ENCODE measurements at places on chromosomes 6 and 20.

DNA sequence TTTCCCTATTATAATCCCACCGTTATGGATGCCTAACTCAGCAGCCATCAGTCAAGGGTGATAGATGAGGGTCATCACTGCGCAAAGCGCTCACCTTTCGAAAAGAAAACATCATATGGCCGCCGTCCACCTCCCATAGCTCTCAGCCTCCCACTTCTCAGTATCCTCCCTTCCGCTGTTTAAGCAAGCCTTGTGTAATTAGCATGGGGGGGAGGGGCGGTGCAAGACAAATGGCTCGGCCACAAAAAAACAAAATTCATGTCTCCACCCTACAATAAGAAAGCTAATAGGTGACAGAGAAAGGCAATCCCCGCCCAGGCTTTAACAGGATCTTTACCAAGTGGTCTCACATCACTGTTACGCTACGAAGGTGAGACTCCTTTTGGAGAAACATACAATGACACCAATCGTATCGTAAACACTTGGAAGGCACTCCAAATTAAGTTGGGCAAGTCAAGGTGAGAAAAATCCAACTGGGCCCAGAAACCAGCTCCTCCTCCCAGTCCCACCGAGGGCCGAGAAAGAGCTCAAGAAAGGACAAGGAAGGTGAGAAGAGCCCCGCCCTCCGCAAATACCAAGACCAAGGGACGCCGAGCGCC lies 645 bp downstream of the DDX39B start:
- peak; percentile 26 for DNase-seq

DNA sequence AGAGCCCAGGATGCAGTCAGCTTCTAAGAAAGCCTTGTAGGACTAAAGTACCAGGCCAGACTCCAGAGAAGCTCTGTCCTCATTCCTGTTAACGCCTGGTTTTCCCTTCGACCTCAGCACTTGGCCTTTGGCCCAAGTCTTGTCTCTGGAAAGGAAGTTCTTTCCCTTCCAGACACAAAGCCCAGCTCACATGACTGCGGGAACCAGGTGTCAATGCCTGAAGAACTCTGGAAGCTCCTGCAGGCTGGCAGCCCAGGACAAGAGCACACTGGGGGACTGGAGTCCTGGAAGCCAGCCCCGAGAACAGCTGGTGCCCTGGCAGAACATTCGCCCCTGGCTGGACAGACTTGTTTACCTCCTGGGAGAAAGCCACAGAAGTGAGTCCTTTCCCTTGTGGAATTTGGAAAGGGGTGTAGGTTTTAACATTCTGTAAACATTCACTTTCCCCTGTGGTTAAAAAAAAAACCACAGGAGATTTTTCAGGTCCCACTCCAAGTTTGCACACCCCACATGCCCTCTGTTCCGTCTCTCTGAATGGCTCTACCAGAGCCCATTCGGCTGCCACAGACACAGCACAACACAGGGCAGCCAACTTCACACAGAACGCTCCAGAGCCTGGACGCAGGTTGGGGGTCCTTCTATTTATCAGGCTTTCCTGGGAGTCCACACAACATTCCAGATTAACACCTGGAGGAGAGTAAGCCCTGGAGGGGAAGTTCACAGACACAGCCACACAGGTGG lies 18.1 kb downstream of the ACSS1 start:
- DNase-seq: no peak

- DNase-seq: no peak
Observed at GRCh38 chr6:26172608-26172968, 85.4 kb downstream of the HFE start.

DNA sequence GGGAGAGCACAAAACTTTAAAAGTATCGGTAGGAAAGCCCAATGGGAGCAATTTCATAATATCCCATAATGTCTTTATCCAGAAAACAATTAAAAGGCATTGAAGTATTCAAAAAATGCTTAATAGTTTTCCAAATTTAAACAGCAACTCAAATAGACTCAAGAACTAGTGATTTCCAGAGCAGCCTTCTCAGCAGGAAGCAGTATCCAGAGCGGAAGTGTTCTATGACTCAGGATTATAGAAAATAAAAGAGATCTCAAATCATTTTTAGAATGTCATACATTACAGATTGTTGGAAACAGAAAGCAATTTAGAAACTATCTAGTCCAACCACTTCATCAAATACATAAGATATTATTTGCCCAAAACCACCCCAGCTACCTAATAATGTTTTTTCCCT lies 79.3 kb downstream of the COL12A1 start:
- DNase-seq: no peak

GRCh38 chr20:63296531-63297299 lies 3.7 kb downstream of the COL20A1 start:
- DNase-seq: no peak

DNA sequence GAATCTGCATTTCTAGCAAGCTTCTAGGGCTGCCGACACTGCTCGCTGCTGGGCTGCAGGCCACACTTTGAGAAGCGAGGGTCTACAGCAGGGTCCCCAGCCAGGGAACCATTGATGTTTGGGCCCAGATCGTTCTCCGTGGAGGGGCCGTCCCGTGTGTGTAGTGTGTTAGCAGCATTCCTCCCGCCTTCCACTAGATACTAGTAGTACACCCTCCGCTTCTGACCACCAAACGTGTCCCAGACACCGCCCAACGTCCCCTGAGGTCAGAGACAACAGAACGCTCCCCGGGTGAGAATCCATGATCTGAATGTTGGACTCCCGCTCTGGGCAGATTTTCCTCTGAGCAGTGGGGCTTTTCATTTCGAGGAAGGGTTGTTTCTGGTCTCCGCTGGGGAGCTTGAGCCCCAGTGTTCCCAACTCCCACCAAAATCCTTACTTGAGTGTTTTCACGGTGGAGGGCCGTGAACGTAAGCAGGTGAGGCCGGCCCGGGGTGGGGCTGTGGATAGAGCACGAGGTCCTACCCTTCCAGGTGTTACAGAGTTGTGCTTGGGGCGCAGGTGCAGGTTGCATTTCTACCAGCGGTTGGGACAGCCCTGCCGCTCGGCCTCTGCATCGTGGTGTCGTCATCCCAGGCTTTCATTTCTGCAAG lies 124.6 kb downstream of the SYCP2 start:
- DNase-seq: no peak

GRCh38 chr6:149779644-149779963 lies 30.1 kb downstream of the PCMT1 start:
- DNase-seq: no peak

DNA sequence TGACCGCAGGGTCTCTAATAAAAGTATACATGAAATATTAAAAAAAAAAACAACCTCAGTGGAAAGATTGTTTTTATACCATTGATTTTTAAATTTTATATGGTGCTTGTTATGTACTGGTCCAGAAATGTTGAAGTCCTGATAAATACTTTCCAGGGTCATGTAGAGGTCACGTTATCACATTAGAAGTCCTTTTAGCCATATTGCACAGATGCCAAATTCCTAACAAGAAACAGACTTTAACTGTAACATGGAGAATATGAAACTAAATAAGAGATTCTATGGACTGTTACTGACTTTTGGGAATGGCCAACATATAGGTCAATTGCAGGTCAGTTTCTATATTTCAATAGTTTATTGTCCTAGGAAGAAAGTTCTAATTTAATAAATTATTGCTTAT lies 89.0 kb downstream of the ADGRB3 start:
- no peak for DNase-seq

GRCh38 chr6:125899726-125900182 lies 56.8 kb upstream of the HINT3 start:
- no peak for DNase-seq

- DNase-seq: no peak
Observed at GRCh38 chr6:127858727-127859391, 42.0 kb downstream of the THEMIS start.
